Left cardiac atrium (tissue), 4 donors: ENCODE measurements at places on chromosomes 16 and 17. TPM values are rescaled to one million over a fixed set of nuclear protein-coding genes. Genes with fewer than 3 reads are reported as not detected.

DNA sequence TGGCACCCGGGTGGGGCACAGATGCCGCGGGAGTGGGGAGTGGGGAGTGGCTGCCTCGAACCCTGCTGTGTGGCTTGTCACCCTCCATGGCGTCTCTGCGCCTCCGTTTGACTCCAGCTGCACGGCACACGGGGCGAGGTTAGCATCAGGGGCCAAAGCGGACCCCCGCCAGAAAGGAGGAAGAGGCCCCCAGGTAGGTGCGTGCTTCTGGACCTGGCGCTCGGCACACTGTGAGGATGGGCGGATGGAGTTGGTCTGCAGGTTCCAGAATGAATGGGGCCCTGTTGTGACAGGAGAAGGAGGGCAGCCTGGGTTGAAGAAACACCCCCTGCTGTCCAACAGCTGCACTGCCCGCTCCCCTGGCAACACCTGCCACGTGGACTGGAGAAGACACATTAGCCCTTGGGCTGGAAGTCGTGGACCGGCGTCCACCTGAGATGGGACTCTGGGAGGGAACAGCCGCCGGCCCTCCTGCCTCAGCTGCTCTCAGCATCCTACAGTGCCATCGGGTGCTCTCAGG is 9.4 kb upstream of the FASN start:
- DNase-seq = no peak

DNA sequence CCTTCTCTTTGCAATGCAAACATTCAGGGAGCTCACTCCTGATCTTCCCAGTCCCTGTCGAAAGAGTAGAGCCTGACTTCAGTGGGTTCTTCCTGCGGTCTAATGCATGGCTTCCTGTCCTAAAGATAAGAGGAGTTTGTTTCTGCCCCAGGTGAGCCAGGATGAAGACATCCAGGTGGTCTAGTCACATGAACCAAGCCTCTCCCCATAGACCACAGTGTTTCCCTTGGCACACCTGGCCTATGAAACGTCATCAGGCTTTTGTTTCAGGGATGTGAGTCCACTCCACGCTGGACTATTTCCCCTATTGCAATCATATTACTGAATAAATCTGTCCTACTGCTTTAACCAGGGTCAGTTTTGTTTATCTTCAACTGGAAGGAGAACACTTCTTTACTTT is 21.1 kb downstream of the CES1 start:
- no peak for DNase-seq

IL21R gene
- 0.63 TPM for total RNA-seq

CCDC43 gene
- 20.3 TPM for total RNA-seq
